ENCODE measurements at places on chromosomes 7 and 10.

DNA sequence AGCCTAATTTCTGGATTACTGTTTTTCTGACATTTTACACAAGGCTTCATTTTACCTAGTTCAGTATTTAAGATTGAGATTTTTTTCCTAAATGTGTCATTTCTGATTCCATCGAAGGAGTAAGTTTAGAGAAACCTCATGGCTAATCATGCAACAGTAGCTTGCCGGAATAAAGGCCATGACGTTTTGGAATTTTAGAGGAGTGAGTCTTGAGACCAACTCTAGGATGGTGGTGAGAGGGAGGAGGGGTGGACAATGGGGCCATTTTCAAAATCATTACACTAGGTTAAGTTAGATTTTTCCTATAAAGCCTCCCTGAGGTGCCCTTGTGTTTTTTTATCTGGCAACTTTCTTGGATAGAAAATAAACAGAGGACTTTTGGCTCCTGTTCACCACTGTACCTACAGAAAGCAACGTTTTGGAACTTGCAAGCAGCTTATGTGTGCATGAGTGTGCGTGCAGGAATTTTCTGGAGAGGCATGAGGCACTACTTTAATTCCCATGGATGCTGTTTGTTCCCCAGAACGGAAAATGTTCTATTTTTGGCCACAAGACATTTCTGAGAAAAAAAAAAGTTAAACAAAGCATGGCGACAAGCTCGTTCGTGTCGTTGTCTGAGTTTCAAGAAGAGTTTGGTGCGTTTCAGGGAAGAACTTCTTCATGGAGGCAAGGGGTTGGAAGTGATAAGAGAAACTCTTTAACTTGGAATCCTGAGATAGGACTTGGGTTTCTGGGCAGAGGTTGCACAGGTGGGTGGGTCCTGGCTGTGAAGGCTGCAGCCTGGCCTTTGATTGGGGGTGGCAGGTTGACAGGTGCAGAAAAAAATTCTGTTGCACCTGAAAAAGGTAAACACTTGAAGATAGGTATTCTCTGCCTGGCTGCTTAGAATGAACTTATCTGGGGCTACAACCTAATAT is 178.1 kb downstream of the PTEN start:
- DNase-seq, result no peak

GRCh38 chr10:70657041-70657440 is 15.3 kb upstream of the ADAMTS14 start:
- peak; percentile 69 for DNase-seq

DNA sequence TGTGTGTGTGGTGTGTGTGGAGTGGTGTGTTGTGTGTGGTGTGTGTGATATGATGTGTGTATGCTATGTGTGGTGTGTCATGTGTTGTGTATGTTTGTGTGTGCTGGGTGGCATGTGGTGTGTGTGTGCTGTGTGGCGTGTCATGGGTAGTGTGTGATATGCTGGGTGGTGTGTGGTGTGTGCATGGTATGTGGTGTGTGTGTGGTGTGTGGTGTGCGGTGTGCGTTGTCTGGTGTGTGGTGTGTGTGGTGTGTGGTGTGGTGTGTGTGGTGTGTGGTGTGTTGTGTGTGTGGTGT is 37.5 kb upstream of the DNAJB6 start:
- no peak for DNase-seq

GRCh38 chr7:142414915-142415314 is 157.1 kb upstream of the PRSS58 start:
- DNase-seq, result no peak

DNA sequence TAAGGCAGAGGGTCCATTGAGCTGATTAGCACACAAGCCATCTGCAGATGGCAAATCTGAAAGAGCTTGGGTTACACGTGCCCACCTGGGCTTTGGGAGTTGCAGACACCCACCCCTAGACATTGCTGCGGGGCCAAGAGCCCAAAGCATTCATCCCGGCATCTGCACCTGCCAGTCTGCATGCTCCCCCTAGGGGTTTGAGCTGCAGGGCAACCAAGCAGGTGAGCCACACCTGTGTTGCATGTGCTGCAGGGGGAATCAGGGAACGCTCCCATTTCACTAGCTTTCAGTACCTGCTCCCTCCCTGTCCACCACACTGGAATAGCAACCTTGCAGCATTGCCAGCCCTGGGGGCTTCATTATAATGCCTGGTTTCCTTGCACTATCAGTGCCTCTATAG is 21.1 kb downstream of the C7orf33 start:
- DNase-seq, result no peak

- no peak for DNase-seq
Observed at GRCh38 chr10:125844751-125845221, 21.4 kb downstream of the BCCIP start.
